ENCODE measurements at places on chromosomes 16 and 17.

- DNase-seq, result no peak
Measured at GRCh38 chr17:38753071-38753506, 548 bp downstream of the PSMB3 start.

DNA sequence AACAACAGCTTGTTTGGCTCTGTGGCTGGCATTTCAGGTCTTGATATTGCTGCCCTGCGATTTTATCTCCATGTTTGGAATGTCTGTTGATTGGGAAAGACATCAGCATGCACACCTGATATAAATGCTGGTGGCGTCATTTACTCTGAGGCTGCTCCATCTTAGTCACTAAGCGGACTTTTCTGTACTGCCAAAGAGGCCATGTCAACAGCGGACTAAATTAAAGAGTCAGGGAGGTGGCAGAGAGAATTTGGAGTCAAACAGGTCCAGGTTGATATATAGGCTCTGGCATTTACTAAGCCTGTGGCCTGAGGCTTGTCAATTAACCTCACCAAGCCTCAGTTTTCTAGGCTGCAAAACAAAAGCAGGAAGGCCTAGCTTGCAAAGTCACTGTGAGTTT lies 6.2 kb downstream of the RBFOX1 start:
- no peak for DNase-seq

- no peak for DNase-seq
Measured at GRCh38 chr17:77142689-77143088, 1.9 kb downstream of the SEC14L1 start.

DNA sequence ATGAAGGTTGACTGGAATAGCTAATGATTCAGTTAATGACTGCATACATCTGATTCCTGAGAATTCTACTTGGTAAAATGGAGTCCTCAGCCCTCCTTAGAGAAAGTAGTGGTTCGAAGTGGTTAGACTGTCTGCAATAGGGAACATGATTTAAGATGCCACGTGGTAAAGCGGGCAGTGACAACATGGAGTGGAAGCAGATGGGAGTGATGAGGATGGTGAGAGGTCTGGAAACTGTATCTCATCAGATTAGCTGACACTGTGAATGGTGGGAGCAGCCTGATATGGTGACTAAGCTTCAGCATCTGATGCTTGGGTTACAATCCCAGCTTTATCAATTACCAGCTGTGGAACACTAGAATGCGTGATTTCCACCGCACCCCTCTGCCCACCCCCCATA lies 8.4 kb downstream of the CDH11 start:
- no peak for DNase-seq

DNA sequence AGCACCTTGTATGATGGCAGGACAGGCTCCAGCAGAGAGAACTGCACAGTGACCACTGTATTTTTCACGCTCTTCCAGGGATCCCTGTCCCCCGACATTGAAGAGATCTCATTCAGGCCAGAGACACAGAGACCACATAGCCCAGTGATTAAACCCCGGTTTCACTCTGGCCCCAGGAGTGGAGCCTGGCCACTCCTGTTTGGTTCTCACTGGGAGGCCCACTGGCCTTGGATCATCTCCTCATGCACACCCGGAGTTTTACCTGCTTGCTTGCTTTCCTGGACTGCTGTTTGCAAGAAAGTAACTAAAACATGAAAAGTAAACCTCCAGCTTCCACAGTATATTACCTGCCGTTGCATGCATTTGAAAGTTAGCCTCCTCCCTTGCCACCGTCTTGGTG lies 13.2 kb upstream of the CLEC18C start:
- no peak for DNase-seq

Data from SJCRH30 (cell line).